ENCODE measurements at places on chromosomes 13 and 19. TPM values are rescaled to one million over a fixed set of nuclear protein-coding genes. Genes with fewer than 3 reads are reported as not detected.

The C19orf47 gene
- polyA plus RNA-seq: 13.0 TPM

GRCh38 chr13:66359910-66360552 lies 870.1 kb downstream of the PCDH9 start:
- DNase-seq: no peak

DNA sequence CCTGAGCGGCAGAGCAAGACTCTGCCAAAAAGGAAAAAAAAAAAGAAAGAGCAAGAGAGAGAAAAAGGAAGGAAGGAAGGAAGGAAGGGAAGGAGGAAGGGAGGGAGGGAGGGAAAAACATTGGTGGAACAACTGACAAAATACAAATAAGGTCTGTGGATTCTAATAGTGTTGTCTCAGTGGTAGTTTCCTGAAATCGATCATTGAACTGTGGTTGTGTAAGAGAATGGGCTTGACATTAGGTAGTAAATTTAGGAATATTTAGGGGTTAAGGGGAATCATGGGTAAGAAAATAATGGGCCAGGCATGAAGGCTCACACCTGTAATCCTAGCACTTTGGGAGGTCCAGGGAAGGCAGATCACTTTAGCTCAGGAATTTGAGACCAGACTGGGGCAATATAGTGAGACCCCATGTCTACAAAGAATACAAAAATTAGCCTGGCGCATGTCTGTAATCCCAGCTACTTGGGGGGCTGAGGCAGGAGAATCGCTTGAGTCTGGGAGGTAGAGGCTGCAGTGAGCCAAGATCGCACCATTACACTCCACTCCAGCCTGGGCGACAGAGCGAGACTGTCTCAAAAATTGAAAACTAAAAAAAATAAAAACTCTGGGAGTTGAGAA lies 14.5 kb downstream of the PHLDB3 start:
- DNase-seq: no peak

DNA sequence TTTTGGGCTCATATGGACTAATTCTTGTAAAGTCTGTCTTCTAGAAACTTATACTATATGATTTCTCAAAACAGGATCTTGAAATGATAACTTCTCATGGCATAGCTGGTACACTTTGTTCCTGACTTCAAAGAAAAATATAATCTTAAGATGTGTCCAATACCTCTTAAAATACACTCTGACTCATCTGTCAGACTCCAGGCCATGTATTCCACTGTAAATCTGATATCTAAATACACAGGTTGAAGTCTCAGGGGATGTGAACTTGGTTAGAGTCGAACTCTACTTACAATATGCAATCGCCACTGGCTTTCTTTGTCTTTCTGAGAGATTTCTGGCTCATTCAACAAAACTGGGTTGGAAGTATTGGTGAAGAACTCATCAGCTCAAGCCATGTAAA lies 99.8 kb downstream of the LACC1 start:
- DNase-seq: no peak

GRCh38 chr13:96342852-96343465 lies 253.1 kb downstream of the HS6ST3 start:
- no peak for DNase-seq

DNA sequence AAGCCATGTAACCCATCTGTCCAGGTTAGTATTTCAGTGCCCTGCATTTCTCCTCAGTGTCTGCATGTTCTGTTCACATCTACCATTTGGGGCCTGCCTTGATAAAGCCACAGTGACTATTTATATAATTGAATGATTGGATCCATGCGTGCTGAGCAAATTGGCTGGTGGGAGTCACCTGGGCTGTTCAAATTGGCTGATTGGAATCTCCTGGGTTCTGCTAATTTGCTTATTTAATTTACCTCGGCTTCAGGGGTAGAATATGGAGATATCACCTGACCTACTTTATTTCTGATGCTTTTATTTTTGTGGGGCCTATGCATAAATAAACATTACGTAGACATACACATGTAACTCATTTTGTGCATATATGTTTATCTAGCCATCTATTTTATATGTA lies 167.7 kb downstream of the ZNF486 start:
- DNase-seq: no peak

The PPM1N gene
- 0.69 TPM for polyA plus RNA-seq

GRCh38 chr13:39257642-39258041 lies 219.4 kb downstream of the NHLRC3 start:
- no peak for DNase-seq

GRCh38 chr13:109274188-109274821 lies 512.1 kb downstream of the IRS2 start:
- DNase-seq: no peak

DNA sequence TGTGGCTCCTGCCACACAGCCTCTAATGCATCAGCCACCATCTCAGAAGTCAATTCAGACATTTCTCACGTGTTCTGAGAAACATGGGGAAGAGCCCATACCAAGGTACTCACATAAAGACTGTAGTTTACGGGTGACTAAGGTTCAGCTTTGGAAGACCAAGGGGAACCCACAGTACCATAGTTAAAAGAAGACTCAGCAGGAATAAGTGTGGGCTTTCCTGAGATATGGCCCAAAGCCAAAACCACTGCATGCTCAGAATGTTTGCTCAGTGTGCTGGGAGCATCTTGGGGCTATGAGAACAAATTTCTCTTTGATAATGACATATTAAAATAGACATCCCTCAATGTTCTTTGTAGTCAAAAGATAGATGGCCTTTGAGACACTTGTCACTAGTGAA lies 283.8 kb downstream of the DCT start:
- DNase-seq: no peak

The PLVAP gene
- polyA plus RNA-seq: 148 TPM

GRCh38 chr19:23318143-23318542 lies 67.9 kb upstream of the ZNF724 start:
- no peak for DNase-seq

DNA sequence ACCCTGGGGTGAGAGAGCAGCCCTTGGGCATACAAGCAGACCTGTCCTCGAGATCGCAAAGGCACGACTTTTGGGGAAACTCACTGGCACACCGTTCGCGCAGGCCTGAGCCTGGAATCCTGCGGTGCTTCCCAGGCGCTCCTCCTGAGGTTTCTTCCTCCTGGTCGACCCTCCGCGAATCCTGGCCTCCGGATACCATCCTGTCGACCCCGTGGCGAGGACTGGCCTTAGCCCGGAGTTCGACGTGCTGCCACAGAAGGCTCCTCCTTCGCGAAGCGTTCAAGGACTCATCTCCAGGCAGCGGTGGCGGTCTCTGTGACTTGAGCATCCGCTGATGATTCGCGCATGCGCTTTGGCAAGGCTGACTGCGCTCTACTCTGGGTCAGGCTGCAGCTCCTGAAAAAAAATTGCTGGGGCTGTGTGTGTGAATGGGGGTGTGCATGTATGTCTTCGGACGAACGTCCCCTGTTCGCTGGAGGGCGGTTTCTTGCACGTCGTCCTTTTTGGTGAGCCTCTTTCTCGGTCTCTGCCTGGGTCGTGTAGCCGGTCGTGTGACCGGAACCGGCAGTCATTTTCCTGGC lies 64.4 kb upstream of the ZNF527 start:
- no peak for DNase-seq

The MISP3 gene
- 32.0 TPM for polyA plus RNA-seq

- DNase-seq: no peak
Observed at GRCh38 chr19:840519-841206, at the start of gene PRTN3. PRTN3 (plus strand) TSS chr19:840999; CDS start chr19:841009, 10 bp downstream.

DNA sequence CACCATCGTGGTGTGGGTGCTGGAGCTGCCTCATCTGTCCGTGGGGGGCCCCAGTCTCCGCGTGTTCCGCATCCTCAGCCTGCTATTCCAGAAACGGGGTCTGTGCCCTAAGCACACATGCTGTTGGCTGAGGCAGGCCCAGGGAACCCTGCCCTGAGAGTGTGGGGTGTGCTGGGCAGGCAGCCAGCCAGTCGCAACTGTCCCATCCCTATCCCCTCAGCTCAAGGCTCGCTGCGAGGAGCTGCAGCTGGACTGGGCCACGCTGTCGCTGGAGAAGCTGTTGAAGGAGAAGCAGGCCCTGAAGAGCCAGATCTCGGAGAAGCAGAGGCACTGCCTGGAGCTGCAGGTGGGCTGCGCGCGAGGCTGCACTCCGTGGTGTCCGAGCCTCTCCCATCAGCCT lies 21.9 kb downstream of the PLEKHJ1 start:
- DNase-seq: no peak

GRCh38 chr13:42750794-42751193 lies 30.6 kb upstream of the FAM216B start:
- DNase-seq: no peak

DNA sequence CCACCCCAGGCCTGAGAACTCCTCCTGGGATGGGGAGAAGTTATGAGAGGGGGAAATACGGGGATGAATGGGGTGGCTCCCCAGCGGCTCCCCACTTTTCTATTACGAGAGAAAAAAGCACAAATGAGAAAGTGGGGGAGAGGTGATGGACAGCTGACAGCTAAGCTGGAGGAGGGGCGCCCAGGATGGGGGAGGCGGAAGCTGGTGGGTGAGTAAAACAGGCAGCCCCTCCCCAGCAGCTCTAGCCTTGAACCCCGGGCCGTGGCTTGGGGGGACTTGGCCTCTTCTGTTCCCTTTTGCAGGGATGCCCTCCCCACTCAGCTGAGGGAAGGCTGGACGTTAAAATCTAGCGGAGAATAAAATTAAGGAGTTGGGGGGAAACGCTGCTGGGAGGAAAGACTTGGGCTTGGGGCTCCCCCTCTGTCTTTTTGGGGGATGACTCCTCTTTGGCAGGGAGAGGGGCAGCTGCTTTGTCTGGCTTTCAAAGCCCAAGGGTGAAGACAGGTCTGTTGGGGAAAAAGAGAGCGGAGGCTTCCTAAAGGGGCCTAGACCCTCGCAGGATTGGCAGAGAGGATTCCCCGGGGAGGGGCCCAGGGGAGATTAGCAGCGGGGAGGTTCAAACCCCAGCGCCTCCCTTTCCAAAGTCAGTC lies 1.4 kb upstream of the SAMD1 start:
- DNase-seq: no peak

GRCh38 chr19:43700395-43701000 lies 15.4 kb upstream of the IRGC start:
- no peak for DNase-seq

GRCh38 chr13:94065741-94066140 lies 413.7 kb downstream of the DCT start:
- no peak for DNase-seq

DNA sequence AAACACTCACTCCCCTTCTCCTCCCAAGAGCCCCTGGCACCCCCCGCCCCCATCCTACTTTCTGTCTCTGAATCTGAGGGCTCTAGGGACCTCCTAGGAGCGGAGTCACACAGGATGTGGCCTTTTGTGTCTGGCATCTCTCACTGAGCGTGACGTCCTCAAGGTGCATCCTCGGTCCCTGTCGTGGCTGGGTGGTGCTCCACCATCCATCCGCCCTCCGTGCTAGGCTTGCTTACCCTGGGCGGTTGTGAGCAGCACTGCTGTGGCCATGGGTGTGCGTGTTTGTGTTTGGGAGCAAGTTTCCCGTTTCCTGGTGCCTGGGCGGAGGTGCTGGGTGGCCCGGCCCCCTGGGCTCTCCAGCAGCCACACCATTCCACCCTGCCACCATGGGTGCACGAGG lies 12.2 kb downstream of the PLEKHJ1 start:
- no peak for DNase-seq

The CALR3 gene
- polyA plus RNA-seq: not detected

DNA sequence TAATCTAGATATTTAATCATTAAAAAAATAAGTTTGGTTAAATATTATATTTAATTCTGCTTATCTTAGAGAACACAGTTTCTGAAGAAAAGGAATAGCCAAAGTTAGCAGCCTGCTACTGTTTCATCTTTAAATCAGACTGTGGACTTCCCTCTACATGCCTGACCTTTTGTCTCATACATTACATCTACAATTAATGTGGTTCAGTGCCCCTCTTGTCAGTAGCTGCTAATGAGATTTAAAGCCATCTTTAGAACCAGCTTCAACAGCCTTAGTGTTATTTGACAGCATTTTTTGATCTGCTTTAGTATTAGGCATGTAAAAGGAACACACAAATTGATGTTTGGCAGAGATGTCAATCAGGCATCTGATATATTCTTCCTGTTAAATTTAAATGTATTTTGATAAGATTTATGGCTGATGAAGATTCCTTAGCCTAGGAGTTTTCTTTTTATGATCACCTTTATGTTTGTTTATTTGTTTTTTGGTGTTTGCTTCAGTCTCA lies 1925.8 kb upstream of the PRR20A start:
- no peak for DNase-seq

DNA sequence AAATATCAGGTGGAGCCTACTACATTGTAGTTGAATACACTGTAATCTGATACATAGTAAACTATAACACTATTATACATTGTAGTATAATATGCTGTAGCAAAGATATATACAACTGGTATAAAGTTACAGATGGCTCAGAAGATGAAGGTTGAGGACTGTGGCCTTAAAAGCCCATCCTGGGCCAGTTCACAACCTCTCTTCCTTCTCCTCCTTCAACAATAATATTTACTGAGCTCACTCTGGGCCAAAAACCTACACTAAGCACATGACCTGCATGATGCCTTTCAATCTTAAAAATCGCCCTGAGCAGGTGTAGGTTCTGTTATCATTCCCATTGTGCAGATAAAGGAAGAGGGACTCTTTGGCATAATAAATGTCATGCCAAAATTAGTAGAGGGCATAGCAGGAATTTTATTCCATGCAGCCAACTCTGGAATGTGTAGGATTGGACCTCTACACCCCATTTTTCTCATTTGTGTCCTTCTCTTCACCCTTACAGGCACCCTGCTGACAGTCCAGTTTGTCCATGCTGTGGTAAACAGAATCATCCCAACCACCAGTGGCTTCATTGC lies 14.6 kb upstream of the SIN3B start:
- no peak for DNase-seq

The IQCN gene
- polyA plus RNA-seq: 0.82 TPM

- DNase-seq: no peak
Observed at GRCh38 chr13:50948601-50949000, 39.0 kb downstream of the RNASEH2B start.

The C19orf33 gene
- 40.3 TPM for polyA plus RNA-seq

The MAB21L1 gene
- polyA plus RNA-seq: 0.17 TPM

The ZNF628 gene
- polyA plus RNA-seq: 2.3 TPM

The NUFIP1 gene
- 3.4 TPM for polyA plus RNA-seq

- no peak for DNase-seq
Observed at GRCh38 chr19:43667876-43668405, 2.0 kb downstream of the PLAUR start.

DNA sequence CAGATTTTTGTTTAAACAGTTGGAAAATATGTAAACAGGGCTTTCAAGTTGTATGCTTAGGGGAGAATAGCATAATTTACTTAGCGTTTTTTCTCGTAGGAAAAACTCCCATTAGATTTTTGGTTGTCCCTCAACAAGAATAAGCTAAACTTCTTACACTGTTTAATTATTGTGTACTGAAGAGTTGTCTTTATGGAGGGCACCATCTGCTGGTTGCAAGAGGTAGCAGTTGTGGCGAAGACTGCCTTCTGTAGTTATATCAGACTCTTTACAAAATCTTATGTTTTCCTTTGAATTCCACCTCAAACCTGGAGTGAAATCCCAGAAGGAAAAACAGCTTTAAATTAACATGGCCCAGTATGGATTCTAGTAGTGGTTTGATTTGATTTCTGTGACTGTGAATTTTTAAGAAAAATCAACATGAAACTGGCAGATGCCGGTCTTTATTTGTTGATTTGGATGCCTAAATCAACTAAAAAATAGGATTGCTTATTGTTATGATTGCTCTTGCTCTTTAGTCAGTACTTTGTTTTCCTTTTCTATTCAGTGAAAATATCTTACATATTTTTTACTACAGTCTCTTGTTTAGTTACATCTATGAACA lies 53.4 kb downstream of the PDS5B start:
- DNase-seq: peak; percentile 28

All from kidney (tissue), 22 donors.